ENCODE measurements at places on chromosomes 7 and 10.

DNA sequence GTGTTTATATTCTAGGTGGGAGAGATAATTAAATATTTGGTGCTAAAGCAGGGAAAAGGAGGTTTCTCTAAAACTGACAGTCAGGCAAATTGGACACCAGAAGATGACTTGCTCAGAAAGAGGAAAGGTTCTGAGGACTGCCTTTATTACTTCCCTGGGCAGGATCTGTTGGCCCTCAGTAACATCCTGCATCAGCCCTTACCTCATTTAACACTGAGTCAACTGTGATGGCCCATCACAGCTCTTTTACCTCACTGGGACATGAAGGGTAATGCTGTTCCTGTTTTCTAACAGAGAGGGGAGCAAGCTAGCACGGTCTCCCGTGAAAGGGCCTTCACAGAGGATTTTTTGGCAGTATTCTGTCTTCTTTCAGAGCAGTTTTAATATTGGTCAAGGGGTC lies 12.0 kb downstream of the PPP1R17 start:
- DNase-seq, result no peak

- DNase-seq, result no peak
Observed at GRCh38 chr7:40922316-40922670, 780.6 kb downstream of the INHBA start.

- no peak for DNase-seq
Observed at GRCh38 chr10:97843281-97843671, 6.4 kb upstream of the GOLGA7B start.

DNA sequence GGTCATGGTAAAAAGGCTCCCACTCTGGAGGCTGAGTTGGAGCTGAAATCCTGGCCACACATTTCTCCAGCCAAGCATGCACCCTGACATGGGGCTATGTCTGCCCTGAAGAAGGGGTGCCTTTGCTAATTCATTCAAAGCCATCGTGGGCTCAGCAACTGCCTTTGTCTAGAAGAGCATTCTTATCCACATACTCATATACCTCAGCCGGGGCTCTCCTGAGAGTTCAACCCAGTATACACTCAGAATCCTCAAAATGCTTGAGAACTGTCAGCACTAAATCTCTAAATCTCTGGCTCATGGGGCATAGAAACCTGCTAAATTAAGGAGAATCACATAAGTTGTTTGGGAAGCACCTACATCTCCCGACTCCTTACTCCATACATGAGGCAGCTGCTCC lies 89.3 kb downstream of the MRPL32 start:
- no peak for DNase-seq

- DNase-seq, result no peak
Observed at GRCh38 chr7:91067242-91067641, 197.0 kb upstream of the FZD1 start.

DNA sequence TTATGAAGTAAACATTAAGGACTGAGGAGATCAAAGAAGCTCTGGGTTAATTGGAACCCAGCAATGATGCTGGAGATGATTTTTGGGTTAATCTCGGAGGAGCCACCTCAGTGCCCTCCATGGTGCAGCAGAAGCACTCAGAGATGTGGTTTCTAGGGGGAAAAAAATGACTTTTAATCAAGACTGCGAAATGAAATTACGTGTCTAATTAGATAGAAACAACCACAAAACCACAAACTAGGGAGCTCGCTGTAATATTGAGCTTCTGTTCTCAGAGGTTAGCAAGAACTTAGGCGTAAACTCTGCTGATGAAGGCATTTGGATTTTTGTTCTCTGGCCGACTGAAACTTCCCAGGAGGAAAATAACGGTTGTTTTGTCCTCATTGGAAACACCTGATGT lies 319.0 kb downstream of the GRID1 start:
- DNase-seq, result no peak

- no peak for DNase-seq
Observed at GRCh38 chr7:136857573-136857972, 10.9 kb upstream of the CHRM2 start.

DNA sequence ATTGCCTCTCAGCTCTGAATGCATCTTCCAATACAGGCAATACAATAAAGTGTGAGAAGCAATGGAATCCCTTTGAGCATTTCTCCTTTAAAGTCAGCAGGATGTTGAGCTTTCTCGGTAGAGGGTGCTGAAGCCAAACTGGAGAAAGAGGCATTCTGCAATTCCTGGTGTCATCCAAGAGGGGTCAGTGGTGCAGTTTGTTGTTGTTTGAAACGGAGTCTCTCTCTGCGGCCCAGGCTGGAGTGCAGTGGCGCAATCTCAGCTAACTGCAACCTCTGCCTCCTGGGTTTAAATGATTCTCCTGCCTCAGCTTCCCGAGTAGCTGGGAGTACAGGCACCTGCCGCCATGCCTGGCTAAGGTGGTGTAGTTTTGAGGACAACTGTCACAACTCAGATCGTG lies 486.5 kb downstream of the CALN1 start:
- DNase-seq, result no peak

GRCh38 chr10:24920907-24921881 lies 31.2 kb downstream of the PRTFDC1 start:
- DNase-seq, result peak; percentile 72
